ENCODE measurements at places on chromosomes 2 and 18.

DNA sequence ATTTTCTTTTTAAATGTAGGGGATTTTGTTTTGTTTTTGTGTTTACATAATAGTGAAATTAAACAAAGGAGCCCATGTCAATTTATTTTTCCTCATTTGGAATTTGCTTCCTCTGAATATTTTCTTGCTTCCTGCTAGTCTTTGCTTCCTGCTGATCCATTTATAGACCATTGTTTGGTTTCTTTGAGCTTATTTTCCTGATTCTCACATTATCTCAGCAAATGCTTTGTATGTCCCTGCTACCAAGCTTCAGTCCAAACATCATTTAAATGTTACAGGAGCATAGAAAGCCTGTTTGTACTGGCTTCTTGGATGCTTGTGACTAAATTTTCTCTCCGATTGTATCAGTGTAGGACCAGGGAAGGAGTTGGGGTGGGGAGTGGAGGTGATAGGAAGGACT lies 127.3 kb upstream of the IL1R2 start:
- DNase-seq = no peak

DNA sequence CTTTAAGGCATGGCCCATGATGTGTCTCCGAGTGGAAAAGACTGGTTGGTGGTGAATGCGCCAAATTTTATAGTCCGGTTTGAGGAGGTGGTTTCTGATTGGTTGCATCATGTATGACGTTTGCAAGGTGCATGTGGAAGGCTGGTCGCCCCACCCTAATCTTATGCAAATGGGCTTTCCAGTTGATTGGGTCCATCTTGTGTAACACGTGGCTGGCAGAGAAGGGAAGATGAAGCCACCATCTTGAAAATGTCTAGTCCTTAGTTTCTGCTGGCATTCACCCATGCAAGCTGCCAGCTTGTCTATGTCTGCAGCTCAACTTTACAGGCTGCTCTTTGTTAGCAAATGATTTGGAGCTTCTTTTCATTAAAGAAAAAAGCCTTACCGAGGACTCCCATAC lies 132.2 kb downstream of the PIK3C3 start:
- DNase-seq = no peak

DNA sequence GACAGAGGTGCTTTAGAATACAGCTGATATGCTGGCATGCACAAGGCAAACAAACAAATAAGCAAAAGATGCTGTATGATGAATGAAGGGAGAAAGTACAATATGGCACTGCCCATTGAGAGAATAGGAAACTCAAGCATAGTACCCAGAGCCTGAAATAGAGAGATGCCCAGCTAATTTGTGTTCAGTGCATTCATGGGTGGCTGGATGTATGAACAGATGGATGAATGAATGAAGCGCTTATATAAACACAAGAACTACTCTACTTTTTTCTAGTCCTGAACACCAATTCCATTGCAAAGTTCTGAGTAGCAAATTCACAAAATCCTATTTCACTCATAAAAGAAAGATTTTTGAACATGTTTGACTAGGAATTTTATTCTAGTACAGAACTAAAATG lies 756.3 kb downstream of the SATB2 start:
- DNase-seq = no peak

DNA sequence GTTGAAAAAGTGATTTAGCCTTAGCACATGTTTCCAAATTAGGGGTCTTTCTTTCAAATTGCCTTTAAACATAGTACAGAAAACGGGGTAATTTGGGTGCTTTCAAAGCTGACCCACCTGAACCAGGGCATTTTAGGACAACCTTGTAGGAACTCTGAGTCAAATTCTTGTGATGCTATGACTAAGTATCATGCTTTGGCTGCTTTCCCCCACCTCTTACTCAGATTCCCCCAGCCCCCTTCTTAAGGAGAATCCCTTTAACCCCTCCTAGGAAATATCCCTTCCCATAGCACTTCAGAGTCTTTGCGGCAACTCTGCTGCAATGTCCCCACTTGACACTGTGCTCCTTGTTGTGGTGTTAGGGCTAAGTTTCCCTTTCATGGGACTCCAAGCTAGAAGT lies 18.6 kb upstream of the KLF7 start:
- DNase-seq = peak; percentile 3

GRCh38 chr2:46097714-46098480 lies 199.3 kb upstream of the EPAS1 start:
- no peak for DNase-seq

GRCh38 chr2:20600756-20601325 lies 50.1 kb downstream of the HS1BP3 start:
- DNase-seq = no peak

DNA sequence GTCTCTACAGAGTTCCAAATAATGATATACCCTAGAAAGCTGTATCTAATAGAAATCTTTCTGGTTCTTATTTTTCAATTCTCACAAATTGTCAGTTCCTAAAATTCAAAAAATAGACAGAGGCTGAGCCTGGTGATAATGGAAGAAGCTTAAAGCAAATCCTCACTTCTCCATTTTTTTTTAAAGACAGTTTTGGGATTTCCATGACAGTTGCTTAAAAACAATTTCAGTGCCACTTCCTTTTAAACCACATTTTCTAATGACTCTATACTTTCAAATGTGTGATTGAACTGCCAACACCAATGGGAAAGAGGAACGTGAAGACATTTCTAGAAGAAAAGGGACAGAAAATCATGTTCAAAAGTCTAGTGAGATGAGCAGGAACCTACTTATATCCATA lies 4.0 kb downstream of the GKN2 start:
- DNase-seq = no peak

- peak; percentile 20 for DNase-seq
These were observed 36.4 kb downstream of the MPHOSPH10 start for GRCh38 chr2:71166812-71167211.

GRCh38 chr18:9638886-9639285 lies 24.5 kb upstream of the PPP4R1 start:
- no peak for DNase-seq

DNA sequence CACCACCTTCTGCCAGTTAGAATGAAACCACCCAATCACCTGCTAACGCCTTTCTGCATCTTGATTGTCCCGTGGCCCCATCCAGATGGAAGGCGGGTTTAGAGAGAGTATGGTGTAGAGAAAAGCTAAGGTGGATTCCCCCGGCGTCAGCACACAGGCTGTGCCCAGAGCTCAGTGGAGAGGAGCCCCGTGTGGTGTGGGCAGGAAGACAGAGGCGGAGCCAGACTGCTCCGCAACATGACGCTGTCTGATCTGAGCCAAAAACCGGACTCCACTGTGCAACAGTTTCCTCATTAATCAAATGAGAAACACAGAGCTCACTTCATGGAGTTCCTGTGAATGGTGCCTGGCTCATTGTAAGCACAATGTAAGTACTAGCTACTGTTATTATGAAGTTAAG lies 448.1 kb upstream of the SMIM21 start:
- no peak for DNase-seq

DNA sequence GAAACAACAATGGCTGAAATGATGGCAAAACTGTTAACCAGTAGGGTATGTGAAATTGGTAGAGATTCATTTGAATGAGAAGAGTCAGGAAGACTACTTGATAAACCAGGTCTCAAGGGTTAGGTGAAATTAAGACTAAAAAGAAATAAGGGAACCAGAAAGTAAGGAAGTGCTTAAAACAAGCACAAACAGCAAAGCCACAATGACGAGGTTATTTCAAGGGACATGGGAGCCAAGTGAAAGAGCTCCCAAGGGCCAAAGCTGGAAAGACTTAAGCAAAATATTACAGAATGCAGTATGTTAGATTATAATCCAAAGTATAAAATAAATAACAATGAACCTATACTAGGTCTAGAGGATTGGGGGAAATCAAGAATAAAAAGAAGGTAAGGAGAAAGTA lies 19.3 kb upstream of the CD302 start:
- DNase-seq = no peak

DNA sequence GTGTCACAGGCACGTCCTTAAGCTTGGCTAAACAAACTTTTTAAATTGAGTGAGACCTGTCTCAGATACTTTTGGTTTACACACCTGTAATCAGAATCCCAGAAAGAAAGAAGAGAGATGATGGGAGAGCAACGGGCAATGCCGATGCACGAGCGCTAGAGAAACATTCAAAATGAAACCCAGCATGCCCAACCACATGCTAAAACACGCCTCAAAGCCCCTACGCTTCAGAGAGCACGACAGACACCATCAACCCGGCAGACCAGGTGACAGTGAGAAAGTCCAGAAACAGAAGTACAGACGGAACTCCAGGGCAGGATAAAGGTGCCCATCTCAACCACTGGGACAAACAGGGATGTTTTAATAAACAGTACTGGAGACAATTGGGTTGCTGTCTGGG lies 85.5 kb downstream of the HDAC4 start:
- no peak for DNase-seq

- no peak for DNase-seq
These were observed 254.1 kb downstream of the GLI2 start for GRCh38 chr2:120989512-120990441.

GRCh38 chr2:184053326-184053725 lies 545.0 kb upstream of the ZNF804A start:
- no peak for DNase-seq

GRCh38 chr2:172949522-172949921 lies 126.1 kb upstream of the MAP3K20 start:
- no peak for DNase-seq

DNA sequence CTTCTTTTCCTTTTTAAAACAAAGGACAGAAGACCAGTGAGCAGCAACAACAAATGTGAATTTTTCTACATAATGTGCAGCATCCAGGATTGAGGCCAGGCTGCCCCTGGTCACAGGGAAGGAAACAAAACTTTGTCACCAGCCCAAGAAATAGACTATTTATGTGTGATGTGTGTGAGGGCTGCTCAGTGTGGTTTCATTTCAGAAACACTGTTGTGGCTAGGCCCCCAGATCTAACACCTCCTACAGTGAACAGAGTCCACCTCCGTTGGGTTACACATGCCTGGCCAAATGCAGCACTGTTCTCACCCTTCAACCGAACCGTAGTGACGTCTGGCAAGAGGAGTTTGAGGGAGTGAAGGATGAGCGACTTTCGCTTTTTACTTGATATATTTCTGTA lies 146.3 kb upstream of the RIOK3 start:
- no peak for DNase-seq

GRCh38 chr2:31433541-31433940 lies 19.0 kb upstream of the XDH start:
- DNase-seq = no peak

GRCh38 chr2:1586923-1587840 lies 157.1 kb downstream of the PXDN start:
- DNase-seq = no peak

DNA sequence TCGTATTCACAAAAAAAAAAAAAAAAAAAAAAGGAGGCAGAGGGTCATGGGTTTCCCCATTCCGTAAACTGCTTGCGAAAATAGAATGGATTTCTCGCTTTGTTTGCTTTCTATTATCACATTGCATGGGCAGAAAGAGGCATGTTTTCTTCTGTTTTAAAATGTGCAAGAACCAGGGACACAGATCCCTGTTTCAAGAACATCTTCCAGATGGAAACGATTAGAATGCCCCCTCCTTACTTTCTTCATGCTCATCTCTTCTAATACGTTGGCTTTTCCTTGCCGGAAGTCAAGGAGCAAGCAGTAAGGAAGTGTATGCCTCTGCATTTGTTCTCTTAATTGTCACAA lies 51.0 kb upstream of the ZNF516 start:
- no peak for DNase-seq

GRCh38 chr2:218827701-218828476 lies 3.7 kb downstream of the PRKAG3 start:
- DNase-seq = no peak

- DNase-seq = no peak
These were observed 53.5 kb upstream of the FN1 start for GRCh38 chr2:215489288-215489848.

- DNase-seq = no peak
These were observed 350.5 kb downstream of the CCDC85A start for GRCh38 chr2:56534321-56534720.

DNA sequence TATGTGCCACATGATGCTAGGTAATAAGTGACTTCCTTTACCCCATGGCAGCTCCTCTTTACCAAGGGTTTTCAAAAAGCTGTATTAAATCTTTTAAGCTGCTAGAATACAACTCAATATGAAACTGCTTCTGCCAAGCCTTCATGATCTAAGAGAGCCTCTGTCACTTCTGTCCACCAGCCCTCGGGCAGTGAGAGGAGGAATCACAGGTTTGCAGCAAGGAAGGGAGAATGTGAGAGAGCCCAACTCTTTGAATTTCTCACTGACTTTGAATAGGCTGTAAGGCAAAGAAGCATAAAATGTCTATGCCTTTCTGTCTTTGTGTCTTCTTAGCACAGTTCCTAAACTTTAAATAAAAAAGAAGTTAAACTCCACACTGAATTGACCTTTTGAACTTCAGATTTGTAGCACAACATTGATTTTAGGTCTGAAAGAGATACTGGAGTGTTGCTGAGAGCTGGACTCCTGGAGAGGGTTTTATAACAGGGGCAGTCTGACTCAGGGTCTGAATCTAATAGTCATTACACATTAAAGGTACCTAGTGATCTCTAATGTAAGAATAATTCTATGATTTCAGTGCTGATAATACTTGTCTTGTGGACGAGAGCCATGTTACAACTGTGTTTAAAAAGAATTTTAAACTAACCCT lies 48.1 kb upstream of the SATB2 start:
- no peak for DNase-seq

GRCh38 chr2:197803033-197803444 lies 1.4 kb upstream of the PLCL1 start:
- DNase-seq = no peak

DNA sequence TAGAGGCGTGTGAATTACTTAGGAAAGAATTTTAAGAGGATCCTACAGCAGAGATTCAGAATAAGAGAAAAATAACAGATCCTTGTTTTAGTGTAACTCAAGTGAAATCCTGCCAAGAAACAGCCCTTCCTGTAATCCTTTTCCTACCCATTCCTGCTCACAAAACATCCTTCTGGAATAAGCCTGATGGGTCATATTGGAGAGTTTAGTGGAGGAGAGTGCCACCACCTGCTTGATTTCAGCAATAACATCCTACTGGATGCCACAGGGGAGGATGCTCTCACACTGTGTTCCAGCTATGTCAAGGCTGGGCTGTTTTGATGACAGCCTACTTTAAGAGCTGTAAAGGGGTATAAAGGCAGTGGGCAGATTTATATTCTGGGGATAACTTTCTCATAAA lies 54.8 kb upstream of the CCDC178 start:
- DNase-seq = no peak

GRCh38 chr2:145752091-145752806 lies 1232.3 kb upstream of the ZEB2 start:
- DNase-seq = no peak

DNA sequence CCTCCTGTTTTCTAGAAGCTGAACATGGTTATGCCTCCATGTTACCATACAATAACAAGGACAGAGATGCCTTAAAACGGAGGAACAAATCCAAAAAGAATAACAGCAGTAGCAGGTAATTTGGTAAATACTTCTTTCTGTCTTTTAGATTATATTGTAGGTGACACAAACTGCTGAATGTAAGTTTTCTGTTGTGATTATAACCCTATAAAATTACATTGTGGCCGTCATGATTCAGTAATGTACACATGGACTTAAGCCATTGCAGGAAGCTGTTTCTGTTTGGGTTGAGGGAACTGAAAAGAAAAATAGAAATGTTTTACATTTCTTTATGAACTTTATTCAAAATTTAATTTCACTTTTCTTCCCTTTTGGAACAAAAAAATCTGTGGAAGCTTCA lies 1.2 kb downstream of the MXD1 start:
- DNase-seq = no peak

- no peak for DNase-seq
These were observed 340.3 kb upstream of the SALL3 start for GRCh38 chr18:78639006-78639950.

GRCh38 chr2:37615804-37616676 lies 55.4 kb downstream of the CDC42EP3 start:
- DNase-seq = peak; percentile 32

- DNase-seq = no peak
These were observed 34.8 kb downstream of the CDH20 start for GRCh38 chr18:61368001-61368400.

Measured in activated CD4-positive, alpha-beta T cell treated with anti-CD3 and anti-CD28 coated beads for 48 hours (primary cell).